NCI-H1092 (cell line): ENCODE measurements at places on chromosomes 6 and 20.

DNA sequence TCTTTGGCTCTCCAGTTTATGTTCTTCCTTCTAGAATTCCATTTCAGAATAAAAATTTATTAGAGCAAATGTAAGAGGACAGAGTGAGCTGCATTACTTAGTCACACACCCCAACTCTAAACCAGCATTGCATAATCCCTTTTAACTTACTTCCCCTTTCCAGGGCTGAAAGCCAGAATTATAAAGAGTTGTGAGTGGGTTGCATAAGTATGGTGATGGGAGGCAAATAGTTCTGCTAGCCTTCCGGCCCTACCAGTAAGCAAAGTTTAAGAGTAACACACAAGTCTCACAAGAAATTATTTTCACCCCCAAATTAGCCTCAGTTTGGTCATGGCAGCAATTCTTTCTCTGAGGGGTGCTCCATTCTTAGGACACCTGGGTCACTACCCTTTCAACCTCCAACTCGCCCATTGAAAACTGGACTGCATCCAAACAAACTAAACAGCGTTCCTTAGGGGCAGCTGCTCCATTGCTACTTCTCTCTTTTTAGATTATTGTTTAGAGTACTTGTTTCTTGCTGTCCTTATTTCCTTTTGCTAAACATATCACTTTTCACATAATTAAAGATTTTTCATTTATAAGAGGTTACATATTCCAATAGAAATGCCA, 1.6 kb downstream of the KIAA0408 start:
- no peak for DNase-seq

DNA sequence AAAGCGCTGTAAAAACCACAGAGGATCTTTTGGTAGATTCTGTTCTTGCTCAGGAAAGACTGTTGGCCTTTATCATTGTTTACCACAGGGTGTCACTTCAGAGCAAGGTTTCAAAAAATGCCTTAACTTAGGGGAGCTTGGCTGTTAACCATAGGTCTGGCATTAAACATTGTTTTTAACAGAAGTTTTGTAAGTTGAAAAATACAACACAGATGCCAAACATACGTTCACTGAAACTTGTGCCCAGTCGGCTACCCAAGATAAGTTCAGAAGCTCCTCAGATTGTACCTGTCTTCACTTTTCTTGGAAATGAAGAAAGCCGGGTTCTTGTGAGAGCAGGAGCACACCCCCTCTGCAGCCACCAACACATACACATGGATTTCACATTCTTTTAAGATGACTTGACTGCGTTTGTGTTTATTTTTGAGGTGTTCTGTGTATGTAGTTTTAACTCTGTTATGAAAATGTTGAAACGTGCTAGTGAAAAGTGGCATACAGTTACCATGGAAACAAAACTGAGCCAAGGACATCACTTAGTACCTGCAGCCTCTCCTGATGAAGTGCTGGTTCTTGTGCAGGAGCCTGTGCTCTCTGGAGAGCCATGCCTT, 64.9 kb downstream of the SYCP2L start:
- no peak for DNase-seq

DNA sequence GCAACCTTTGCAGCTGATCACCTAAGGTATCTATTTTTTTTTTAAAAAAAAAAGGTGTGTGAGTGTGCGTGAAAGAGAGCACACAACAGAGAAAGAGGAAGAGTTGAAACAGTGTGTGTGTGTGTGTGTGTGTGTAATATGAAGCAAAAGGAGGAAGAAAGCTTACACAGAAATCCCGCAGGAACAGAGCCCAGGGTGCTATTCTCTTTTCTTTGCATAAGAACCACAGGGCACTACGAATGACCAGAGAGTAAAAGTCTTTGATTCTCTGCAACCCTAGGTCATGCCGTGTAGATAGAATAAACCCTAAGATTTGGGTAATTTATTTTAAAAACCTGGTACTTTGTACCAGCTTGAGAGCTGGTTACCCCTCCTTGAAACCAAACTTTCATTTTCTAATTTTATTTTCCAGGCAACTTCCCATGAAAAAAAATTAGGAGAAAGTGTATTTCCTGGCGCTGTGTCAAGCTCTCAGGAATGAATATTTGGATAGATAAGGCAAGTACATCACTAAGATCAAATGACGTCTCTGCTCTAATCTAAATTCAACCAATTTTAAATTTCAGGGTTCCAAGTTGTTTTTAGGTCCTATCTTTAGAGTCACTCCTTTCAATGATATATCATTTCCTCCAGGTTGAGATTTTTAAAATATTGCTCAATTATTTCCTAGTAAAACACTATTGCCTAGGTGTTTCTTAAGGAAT, 47.9 kb upstream of the ID4 start:
- DNase-seq, result no peak

DNA sequence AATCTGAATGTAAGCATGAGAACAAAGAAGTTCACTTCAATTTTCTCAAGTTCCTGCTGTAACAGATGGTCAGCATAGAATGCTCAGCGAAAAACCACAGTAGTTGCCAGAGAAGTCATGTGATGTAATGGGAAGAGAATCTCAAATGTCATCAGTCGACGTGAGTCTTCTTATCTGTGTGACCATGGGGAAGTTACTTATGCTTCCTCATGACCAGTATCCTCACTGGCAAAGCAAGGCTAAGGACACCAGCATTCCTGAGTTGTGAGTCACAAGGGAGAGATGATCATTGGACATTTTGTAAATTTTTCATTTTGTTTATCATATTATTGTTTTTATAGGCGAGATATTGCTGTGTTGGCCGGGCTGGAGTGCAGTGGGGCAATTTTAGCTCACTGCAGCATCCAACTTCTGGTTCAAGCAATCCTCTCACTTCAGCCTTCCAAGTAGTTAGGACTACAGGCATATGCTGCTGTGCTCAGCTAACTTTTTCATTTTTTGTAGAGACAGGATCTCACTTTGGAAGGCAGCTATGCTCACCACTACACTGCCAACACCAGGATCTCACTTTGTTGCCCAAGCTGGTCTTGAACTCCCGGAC, 21.9 kb downstream of the SGK1 start:
- no peak for DNase-seq

DNA sequence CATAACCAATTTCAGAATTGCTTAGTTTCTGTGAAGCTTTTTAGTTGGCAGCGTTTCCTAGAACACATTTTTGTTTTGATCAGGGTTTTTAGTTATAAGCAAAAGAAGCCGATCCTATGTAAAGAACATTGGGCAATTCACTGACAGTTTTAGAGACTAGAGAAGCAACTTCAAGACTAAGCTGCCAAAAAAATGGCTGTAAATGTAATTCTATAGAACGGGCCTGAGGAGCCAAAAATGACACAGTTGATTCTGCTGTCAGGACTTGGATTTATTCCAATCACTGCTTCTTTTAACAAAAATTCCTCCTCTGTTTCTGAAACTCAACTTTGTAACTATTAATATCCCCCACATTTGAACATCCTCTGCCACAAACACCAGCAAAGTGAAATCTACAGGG, 236.0 kb upstream of the EYS start:
- no peak for DNase-seq
